RCC 7860 (cell line): ENCODE measurements at places on chromosomes 2 and 18.

DNA sequence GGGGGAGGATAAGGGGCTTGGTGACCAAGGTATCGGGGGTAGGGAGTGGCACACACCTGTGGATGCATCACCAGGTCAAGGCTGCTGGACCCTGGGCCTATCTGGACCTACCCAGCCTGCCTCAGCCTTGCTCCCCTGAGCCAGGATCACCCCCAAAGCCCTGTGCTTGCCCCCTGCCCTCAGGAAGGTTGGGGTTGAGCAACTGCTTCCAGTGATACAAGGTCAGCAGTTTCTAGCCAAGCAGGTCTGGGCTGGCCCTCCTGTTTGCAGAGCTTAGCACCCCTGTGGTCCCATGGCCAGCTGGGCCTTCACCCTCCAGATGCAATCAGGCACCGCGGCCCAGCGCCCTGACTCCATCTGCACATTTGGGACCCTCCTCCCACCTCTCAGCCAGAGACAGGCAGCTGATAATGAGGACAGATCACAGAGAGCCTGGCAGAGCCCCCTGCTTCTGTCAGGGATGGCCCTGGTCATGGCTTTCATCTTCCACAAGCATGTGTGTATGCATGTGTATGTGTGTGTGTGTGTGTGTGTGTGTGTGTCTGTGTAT is 154.6 kb downstream of the TFCP2L1 start:
- DNase-seq, result no peak

- no peak for DNase-seq
Observed at GRCh38 chr2:18167871-18168270, 289.4 kb downstream of the KCNS3 start.

DNA sequence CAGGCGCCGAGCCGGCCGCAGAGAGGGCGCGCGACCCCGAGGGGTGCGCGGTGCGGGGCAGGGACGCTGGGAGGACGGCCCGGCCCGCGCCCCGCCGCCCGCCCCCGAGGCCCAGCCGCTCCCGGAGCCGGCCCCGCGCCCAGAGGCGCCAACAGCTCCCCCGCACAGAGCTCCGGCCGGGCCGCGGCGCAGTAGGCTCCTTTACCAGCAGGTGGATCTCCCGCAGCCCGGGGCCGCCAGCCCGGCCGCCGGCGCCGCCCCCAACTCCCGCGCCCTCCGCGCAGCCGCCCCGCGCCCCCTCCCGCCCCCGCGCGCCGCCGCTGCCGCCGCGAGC is 258 bp downstream of the MGAT4A start:
- DNase-seq, result no peak

GRCh38 chr2:233760043-233760442 is at the start of gene UGT1A1:
Gene UGT1A1 (plus strand): TSS chr2:233760270. CDS start chr2:233760288, 18 bp downstream.
- DNase-seq, result no peak

GRCh38 chr2:231604101-231604684 is 11.5 kb downstream of the TEX44 start:
- DNase-seq, result no peak

- DNase-seq, result no peak
Observed at GRCh38 chr2:118907759-118908158, 34.2 kb upstream of the MARCO start.

DNA sequence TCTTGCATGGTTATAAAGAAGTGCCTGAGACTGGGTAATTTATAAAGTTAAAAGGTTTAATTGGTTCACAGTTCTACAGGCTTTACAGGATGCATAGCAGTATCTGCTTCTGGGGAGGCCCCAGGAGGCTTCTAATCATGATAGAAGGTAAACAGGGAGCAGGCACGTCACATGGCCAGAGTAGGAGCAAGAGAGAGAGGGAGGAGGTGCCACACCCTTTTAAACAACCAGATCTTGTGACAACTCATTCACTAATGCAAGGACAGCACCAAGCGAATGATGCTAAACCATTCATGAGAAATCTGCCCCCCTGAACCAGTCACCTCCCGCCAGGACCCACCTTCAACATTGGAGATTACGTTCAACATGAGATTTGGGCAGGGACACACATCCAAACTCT is 141.1 kb downstream of the EN1 start:
- DNase-seq, result no peak

- DNase-seq, result no peak
Observed at GRCh38 chr18:49495480-49495879, 8.4 kb upstream of the C18orf32 start.

DNA sequence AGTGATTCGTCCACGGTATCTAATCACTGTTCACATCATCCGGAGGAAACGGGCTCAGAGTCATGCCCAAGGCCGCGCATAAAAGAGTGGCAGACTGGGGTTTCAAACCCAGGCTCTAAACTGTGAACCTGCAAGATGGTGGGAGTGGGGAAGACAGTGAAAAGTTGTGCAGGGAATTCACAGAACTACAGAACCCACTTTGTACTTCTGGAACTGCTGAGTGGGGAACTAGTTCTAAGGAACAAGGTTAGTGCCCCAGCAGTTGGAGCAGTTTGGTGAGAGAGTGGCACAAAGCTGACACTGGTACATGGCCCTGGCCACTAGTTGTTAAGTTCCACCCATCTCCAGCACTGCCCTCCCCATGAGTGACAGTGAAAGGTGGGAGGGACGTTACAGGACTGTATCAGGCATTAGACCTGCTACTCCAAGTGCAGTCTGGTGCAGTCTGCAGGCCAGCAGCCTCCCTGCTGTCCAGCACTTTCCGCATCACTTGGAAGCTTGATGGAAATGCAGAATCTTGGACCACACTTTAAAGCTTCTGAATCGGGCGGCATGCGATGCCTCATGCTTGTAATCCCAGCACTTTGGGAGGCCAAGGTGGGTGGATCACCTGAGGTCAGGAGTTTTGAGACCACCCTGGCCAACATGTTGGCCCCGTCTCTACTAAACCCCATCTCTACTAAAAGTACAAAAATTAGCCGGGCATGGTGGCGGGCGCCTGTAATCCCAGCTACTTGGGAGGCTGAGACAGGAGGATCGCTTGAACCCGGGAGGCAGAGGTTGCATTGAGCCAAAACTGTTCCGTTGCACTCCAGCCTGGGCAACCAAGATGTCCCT is 47.3 kb downstream of the C2orf42 start:
- peak; percentile 34 for DNase-seq

GRCh38 chr2:68319398-68320117 is at the start of gene CNRIP1:
Gene CNRIP1 (minus strand): TSS chr2:68319949. CDS start chr2:68319400, 549 bp downstream.
- DNase-seq, result peak; percentile 60

DNA sequence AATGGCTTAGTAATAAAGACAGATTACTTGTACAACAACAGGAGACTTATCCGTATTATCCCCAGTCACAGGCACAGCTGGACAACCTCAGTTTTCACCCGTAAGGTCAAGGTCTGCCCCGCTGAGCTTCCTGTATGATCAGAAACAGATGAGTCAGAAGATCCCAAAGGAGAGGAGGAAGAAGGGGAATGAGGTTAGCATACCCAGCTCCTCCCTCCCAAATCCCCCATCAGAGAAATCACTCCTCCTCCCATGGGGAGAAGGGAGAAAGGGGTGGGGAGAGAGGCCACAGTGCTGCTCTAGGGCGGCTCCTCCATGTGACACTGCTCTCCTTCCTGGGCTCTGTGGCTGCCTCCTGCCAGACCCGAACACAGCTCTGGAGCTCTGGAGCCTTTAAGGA is 53.8 kb upstream of the SPTBN1 start:
- no peak for DNase-seq

- DNase-seq, result no peak
Observed at GRCh38 chr2:217555081-217555876, 447.5 kb downstream of the TNS1 start.

DNA sequence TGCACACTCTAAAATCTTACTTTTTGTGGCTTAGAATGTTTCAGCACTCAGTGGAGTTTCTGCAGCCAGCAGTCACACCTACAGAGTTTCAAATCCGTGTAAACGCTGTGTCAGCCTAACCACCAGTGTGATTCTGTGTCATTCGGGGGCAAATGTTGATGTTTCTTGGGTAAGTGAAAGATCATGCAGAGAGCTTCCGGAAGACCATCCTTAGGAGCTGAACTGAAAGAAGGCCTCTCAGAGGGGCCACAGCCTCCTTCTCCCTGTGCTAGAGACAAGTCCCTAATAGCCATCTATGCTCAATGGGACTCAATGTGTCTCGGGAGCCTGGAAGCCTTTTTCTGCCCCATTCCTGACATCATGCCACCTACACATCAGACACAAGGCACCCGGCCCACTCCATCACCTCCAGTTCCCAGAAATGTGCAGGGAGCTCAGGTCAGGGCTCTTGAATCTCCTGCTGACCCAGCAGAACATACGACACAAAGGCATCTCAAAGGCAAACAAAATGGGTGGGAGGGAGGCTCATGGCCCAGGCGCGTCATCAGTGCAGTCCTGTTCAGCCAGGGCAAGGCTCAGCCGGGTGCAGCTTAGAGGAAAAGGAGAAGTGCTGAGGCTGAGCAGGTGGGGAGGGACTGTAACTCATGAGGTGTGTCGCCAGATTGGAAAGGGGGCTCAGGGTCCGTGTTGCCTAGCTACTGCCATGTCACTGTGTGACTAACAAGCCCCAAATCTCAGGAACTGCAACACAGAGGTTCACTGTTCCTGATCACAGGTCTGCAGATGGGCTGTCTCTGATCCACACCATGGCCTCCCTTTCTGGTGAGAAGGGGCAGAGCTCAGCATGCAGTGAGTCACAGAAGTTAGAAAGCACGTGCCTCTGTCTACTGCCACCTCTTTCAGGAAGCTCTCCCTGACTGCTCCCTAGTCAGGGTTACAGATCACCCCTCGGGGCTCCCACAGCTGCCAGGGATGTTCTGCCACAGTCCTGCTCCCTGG is 82.0 kb downstream of the SMAD7 start:
- no peak for DNase-seq

GRCh38 chr2:207054521-207054920 is 111.2 kb downstream of the KLF7 start:
- DNase-seq, result no peak

- peak; percentile 53 for DNase-seq
Observed at GRCh38 chr18:48931680-48932461, 18.9 kb downstream of the SMAD7 start.

DNA sequence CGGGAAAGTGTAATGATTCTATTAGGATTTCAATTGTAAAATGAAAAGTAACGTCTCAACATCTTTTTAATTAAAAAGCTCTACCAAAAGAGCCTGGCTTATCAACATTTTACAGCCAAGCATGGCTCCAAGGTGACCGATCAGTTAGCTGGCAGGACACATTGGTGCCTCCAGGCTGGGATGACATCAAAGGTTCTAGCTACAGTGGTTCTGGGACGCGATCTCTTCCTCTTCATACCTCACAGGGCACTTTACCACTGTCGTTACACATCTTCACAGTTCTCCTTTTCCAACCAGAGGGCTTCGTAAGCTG is 693 bp downstream of the ORC2 start:
- no peak for DNase-seq

DNA sequence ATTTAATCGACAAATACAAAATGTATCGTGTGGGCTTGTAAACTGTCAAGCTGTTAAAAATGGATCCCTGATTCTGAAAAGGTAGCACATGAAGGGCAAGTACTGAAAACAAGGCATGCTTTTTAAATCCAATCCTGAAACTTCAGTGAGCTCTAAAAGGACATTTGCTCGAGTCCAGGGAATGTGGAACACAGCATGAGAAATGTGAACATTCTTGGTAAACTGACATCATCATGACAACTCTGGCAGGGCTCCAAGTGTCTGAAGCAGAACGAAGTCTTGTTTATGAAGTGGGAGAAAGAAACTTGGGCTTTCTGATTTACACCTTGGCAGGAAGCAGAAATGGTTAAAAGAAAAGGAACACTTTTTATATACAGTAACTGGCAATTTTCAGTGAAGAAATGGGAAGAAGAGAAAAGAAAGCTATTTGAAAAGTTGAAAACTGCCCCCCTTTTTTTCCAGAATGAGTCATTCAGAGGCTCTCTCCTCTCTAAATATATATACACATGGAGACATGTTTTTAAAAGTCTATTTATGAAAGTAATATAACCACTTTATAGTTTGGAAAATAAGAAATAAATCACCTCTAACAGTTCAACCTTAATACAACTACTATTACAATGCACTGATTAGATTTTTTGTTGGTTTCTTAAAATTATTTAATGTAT is 120.8 kb downstream of the GAREM1 start:
- peak; percentile 82 for DNase-seq

- DNase-seq, result peak; percentile 80
Observed at GRCh38 chr2:46306330-46306751, 9.1 kb downstream of the EPAS1 start.

GRCh38 chr2:240646900-240647502 is 21.7 kb downstream of the GPR35 start:
- DNase-seq, result no peak

DNA sequence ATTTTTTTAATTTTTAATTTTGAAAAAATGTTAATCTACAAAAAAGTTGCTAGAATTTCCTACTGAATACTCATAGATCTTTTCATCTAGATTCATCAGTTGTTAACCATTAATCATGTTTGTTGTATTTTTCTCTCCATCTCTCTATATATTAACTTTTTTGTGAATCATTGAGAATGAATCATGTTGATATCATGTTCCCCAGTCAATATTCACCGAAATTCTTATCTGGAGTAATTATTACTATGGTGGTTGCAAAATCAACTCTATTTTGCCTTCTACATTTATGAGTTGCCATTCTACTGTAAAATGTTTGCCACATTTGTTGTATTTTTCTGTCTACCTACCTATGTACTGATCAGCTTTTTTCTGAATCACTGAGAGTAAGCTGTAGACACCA is 154.0 kb downstream of the SPP2 start:
- DNase-seq, result peak; percentile 88

DNA sequence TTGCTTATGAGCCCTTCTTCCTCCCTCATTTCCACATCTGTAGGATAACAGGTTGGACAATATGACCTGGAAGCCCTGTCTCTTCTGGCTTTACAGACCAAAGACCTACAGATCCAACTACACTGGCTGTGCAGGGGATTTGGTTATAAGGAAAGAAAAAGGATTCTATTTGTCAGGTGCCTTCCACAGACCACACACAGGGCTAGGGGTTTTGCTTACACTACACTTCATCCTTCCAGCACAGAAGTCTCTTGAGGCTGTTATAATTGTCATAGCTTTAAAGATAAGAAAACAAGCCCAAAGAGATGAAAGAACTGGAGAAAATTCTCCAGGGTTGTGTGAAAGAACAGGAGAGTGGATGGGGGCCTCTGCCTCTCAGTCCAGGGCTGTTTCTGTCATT is 302.6 kb downstream of the MYCN start:
- no peak for DNase-seq

- DNase-seq, result no peak
Observed at GRCh38 chr18:33673689-33674088, 95.7 kb downstream of the ASXL3 start.

- no peak for DNase-seq
Observed at GRCh38 chr18:6088432-6088831, 193.1 kb upstream of the TMEM200C start.

- DNase-seq, result no peak
Observed at GRCh38 chr2:157178874-157179273, 78.6 kb upstream of the GALNT5 start.
